Effector memory CD4-positive, alpha-beta T cell (primary cell): ENCODE measurements at places on chromosomes 13 and 19.

GRCh38 chr13:75372923-75373841 is 108.8 kb downstream of the TBC1D4 start:
- DNase-seq: no peak

GRCh38 chr13:50410921-50411746 is 395.9 kb downstream of the KCNRG start:
- DNase-seq: no peak

DNA sequence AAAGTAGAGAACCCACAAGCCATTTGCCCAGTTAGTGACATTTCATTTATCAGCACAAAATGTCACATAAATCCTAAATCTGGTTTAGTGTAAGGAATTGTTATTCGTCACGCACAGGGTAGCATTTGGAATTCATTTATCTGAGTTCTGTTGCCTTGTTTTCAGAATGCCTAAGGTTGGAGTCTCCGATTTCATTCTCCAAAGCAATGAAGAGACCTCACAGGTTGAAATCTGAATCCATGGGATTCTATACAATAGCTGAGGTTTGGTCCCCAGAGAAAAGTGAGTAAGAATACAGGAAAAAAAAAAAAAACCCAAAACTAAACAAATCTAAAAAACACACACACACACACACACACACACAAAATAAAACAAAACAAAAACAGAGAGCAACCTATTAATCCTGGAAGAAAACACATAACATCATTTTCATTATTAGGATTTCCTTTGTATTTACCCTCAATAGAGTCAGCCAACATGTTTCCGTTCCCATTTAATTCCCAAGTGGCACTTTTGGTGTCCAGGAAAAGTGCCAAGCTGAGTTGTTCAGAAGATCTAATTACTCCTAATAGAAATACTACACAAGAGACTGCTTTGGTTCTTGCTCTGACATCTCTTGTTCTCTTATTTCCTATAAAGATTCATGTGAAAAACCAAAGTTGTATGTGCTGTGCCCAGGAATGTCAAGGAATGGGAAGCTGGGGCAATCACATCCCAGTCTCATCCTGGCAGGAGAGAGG is 36.2 kb upstream of the LRCH1 start:
- no peak for DNase-seq

DNA sequence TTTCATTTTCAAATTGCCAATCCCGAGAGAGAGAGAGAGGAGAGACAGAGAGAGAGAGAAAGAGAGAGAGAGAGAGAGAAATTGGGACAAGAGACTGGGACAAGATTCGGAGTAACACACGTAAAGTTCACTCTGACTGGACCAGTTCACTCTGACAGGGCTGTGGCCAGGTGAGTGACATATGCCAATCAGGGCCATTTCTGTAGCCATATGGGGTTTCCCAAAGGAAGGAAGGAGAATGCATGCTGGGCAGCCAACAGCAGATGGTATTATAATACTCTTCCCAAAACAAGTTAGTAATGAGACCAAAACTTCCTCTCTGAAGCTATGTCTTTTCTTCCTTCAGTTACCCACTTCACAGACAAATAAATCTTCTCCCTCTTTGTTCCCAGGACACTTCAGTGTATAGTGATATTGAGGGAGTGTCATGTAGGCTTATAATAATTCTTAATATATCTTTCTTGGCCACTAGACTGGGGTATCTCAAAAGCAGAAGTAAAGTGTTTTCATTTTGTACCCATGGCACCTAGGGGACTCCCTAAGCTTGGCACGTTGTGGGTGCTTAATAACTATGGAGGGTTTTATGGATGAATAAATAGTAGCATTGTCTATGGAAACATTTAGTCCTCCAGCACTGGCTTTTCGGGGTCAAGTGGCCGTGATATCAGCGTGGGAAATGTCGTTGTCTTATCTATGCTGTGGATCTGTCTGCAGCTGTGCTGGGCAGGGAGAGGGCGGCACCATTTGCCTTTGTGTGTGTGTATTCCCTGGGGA is 51.6 kb downstream of the SERP2 start:
- no peak for DNase-seq

GRCh38 chr13:82011355-82011754 is 1670.4 kb upstream of the SPRY2 start:
- no peak for DNase-seq
